ENCODE measurements at places on chromosomes 16 and 17.

- DNase-seq: no peak
Measured at GRCh38 chr17:82383411-82383810, 11.8 kb downstream of the UTS2R start.

DNA sequence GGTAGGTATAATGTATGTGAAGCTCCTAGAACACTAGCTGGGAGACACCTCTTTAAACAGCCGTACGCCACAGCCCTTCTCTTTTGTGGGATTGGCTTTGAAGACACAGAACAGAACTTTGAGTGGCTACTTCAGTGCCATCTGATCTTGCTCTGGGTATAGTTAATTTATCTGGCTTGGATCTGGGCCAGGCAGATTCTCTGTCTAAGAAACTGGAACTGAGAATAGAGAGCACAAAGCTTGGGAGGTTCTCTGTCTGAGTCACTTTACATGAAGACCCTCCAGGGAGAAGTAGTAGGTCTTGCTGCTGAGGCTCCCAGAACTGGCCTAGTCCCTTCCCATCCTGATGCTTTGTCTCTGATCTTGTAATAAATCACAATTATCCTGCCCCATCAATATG, 721.0 kb upstream of the KIF2B start:
- DNase-seq: no peak

DNA sequence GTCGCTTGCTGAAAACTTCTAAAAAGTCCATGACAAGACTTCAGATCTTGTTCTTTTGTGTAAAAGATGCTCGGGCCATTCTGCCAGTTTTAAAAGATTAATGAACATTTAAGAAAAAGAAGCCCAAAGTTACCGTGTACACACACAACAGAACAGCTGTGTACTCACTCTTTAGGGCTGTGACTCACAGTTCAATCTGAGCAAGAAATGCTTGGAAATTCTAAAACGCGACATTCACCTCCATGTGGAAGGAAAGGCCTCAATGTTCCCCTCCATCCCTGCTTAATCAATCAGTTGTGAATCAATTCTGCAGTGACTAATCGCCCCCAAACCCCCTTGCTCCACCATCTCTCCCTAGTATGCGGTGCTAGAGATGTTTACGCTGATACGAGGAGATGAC, 609.9 kb upstream of the SALL1 start:
- no peak for DNase-seq

DNA sequence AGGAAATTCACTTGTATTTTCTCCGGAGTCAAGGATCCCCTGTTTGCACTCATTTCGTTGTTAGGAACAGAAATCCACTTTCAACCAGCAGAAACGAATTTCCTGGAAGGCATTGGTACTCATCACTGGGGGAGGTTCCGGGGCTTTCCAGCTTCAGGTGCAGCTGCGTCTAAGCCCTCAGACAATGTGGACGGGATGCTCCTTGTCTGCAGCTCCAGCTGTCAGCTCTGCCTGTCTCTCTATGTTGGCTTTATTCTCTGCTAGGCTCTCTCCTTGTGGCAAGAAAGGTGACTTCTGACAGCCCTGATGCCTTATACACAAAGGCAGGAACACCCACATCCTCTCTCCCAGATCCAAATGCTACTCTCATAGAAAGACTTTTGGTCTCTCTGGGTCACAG, 183.9 kb upstream of the HSBP1 start:
- no peak for DNase-seq

GRCh38 chr16:25922438-25922837, 230.7 kb downstream of the HS3ST4 start:
- DNase-seq: no peak

GRCh38 chr17:44038604-44039011, 23.8 kb upstream of the TMEM101 start:
- DNase-seq: no peak

GRCh38 chr16:11145173-11145818, 110.7 kb downstream of the SOCS1 start:
- DNase-seq: no peak

DNA sequence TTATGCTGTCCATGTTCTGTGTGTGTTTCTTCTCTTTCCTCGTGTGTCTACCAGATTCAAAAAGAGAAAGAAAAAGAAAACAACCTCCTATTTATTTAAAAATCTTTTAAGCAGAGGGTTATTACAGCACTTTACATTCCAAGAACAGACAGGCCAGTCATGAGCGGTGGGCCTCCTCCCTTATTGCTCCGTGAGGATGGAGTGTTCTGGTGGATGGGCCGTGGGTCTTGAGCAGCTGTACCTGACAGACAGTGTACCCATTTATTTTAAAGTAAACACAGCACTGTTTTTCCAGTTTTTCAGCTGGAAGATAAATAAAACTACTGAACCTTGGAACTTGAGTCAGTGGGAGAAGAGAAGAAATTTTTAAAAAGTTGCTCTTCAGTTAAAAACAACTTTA, 52.4 kb downstream of the WWP2 start:
- DNase-seq: no peak

DNA sequence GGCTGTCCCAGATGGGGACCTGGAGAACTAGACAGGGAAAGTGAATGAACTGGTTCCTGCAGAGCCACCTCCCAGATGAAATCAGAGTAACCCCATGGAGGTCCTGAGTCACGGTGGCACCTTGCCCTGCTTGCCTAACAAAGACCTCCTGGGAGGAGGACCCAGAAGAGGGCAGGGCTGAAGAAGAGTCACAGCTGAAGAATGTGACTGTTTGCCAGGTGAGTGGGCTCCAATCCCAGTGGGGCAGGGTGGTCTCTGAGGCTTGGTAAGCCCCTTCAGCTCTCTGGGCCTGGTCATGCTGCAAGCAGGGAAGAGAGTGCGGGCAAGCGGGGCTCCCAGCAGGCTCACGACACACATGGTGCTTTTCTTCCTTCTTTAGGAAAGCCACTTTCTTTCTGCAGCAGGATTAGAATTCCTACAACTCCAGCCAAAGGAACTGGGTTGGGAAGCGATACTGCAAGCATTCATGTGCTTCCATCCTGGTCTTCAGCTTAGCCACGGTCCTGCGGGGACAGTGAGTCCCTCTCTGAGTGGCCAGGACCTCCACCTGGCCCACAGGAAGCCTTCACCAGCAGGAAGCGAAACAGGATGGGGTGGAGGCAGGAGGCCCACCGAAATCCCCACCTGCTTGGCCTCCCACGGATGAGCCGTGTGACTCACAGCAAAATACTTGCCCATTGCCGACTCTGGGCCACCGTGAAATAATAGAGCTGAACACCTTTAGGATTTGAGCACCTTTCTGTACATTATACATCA, 4.3 kb downstream of the C16orf74 start:
- no peak for DNase-seq

- no peak for DNase-seq
Measured at GRCh38 chr17:16906680-16907079, 65.2 kb downstream of the TNFRSF13B start.

DNA sequence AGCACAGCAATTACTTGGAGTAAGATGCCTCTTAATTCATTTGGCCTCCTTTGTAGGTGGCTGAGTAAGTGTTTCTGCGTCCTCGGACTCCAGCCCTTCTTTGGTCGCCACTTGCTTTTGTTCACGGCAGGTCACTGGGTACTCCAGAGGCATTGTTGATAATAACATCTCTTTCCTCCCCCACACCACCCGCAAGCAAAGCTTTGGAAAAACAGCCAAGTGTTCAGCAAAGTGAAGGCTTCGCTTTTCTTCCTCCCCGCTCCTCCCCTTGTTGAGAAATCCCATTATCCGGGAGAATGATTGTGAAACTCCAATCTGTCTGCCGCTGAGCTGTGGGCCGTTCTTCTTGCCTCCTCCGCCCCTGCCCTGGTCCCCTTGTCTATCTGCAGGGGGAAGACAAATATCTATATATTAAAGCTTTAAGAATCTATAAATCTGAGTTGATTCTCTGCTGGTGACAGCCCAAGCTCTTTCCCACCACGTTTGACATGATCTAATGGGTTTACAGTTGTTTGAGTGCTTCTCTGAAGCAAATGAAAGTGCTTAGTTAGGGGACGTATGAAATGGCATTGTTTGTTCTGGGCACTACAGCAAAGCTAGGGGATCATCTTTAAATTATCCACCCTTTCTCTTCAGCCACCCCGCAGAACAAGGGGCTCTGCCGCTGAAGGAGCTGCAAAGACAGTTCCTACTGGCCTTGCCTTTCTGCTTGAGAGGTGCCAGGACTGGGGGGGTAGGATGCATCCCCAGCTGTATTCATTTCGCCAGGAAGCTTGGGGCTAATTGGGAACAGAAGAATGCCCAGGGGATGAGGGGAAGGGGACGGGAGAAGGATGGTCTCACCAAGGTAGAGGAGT, 167.1 kb downstream of the CCDC182 start:
- no peak for DNase-seq
